ENCODE measurements at places on chromosomes 7 and 10. TPM values are rescaled to one million over a fixed set of nuclear protein-coding genes. Genes with fewer than 3 reads are reported as not detected.

DNA sequence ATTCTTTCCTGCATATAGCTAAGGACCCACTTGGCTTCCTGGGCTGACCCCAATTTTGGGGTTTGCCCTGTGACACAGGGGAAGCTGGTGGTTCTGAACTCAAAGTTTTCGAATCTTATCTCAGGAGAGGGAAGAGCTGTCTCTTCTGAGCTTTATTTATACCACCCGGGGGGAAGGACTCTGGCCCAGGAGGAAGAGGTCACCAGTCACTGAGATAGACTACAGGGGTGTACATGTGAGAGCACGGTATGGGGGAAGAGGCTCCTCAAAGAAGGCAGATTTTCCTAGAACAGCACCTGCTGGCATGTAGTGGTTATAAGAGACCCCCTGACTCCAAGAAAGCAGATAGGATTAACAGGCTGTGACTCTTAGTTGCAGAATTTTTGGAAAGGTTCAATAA lies 101.8 kb upstream of the ELMO1 start:
- no peak for DNase-seq

GRCh38 chr10:24440817-24441797 lies 232.2 kb downstream of the KIAA1217 start:
- DNase-seq = no peak

GRCh38 chr10:10797513-10797912 lies 220.2 kb upstream of the CELF2 start:
- no peak for DNase-seq

- DNase-seq = no peak
Measured at GRCh38 chr7:134902058-134902457, 84.2 kb upstream of the AGBL3 start.

DNA sequence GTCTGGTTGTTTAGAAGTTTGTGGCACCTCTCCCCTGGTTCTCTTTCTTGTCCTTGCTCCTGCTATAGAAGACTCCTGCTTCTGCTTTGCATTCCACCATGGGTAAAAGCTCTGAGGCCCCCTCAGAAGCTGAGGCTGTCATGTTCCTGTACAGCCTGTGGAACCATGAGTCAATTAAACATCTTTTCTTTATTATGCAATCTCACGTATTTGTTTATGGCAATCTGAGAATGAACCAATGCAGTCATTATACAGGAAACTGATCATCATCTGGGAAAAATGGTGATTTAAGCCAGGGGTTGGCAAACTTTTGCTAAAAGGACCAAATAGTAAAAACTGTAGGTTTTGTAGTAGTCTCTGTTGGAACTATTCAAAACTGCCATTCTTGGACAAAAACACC lies 175.4 kb downstream of the CSTF2T start:
- no peak for DNase-seq

DNA sequence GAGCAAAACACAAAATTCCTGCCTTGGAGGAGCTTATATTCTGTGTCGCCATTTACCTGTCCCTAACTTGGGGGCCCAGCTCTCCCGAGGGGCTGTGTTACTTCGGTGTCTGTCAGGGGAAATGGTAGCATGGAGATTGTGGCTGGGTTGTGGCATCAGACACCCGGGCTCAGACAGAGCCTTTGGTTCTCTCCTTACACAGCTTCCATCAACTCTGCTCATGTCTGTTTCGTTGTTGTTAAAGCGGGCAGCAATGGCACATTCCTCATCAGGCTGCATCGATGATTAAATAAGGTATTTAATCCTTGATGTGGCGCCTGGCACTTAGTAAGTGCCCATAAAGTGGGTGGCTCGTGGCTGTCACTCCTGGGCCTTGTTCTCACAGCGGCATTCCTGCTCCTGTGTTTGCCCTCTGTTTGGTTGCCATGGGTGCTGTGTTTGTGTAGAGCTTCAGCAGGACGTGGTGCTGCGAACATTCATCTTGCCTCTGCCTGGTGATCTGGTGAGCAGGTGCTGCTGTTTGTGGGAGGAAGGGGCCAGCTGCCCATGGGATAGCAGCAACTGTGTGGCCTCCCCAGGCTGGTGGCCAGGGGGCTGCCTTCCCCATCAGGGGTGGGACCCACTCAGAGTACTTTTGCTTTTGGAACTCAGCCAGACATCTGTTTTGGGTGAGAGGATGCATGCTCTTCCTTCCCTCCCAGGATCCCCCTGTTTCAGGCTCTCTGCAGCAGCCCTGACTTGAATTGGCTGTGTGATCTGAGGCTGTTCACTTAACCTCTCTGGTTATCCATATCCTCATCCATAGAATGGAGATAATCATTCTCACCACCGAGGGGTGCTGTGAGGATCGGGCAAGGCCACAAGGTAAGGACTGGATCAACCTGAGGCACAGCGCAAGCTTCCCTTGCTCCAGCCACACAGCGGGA lies 207.2 kb upstream of the SVIL start:
- DNase-seq = no peak

GRCh38 chr7:84412161-84412969 lies 217.8 kb upstream of the SEMA3A start:
- no peak for DNase-seq

Gene ANTXRL
- not detected for total RNA-seq

GRCh38 chr7:97835296-97836138 lies 36.7 kb downstream of the ASNS start:
- peak; percentile 6 for DNase-seq

GRCh38 chr10:2935647-2936386 lies 131.5 kb upstream of the PFKP start:
- DNase-seq = no peak

- DNase-seq = no peak
Measured at GRCh38 chr7:80449836-80450235, 62.0 kb downstream of the GNAT3 start.

Gene PNLIPRP1
- not detected for total RNA-seq

GRCh38 chr10:133528845-133529575 lies 1.8 kb downstream of the CYP2E1 start:
- DNase-seq = no peak

Gene ACTR1A
- 64.7 TPM for total RNA-seq

GRCh38 chr7:123844712-123845219 lies at the start of gene HYAL4:
Gene HYAL4, plus strand, starts transcription at chr7:123845169. Its CDS starts 23,105 bp downstream, at chr7:123868274.
- DNase-seq = no peak

GRCh38 chr10:62147425-62147824 lies 121.2 kb downstream of the RTKN2 start:
- no peak for DNase-seq

Gene CDK14
- 78.5 TPM for total RNA-seq

DNA sequence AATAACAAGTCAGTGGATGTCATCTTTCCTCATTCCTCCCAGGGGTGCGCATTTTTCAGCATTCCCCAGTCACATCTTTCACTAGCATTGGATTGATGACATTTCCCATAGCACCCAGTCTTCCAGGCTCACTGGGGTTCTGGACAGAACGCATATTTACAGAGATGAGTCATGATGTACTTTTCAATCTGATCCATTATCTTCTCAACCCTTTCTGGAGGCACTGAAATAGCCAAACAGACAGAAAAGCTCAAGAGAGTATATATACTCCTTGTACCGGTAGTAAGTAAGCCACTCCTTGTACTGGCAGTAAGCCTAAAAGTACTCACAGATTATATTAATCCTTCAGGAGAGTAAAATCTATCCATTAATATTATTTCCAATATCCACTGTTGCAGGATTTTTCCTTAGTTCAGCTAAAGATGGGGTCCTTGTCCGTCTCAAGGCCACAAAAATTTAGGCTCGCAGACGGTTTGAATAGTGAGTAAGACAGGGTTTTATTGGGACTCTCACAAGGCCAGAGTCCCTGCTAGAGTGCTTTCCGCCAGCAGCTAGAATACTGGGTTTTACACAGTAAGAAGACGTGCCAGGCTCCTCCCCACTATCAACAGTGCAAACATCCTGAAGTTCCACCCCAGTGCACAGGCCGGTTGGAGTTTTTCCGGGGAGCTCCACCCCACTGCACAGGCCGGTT lies 60.8 kb downstream of the MDH2 start:
- DNase-seq = peak; percentile 37

Gene DKK1
- 4.6 TPM for total RNA-seq

Gene ZNF775
- total RNA-seq = 5.1 TPM

DNA sequence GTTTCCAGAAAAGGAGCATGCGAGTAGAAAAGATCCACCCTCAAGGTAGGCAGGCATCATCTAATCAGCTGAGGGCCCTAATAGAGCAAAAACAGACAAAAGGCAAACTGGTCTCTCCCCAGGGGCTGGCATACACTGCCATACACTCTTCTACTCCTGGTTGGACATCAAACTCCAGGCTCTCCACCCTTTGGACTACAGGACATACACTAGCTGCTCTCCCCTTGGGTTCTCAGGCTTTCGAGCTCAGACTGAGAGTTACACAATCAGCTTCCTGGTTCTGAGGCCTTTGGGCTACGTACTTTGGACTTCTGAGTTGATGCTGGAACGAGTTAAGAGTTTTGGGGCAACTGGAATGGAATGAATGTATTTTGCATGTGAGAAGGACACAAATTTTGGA lies 50.9 kb upstream of the TM9SF3 start:
- DNase-seq = no peak

DNA sequence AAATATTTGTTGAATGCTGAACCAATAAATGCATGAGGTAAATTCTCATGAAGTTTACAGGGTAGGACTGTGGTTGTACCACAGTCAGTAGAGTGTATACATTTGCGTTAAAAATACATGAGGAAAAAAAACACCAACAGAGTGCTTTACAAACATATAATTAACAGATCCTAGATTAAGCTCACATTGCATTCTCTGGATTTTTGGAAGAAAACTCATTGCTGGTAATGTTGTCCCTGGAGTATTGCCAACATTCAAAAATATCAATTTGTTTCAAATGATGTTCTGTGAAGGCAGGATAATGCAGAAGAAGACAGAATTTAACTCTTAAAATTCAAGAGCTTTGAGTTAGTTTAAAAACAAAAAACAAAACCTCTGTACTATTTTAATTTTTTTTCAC lies 95.5 kb downstream of the MBL2 start:
- no peak for DNase-seq

- no peak for DNase-seq
Measured at GRCh38 chr10:89037096-89037495, 46.5 kb downstream of the FAS start.

Gene MEOX2
- 43.1 TPM for total RNA-seq

Gene TAS2R60
- total RNA-seq = 0.42 TPM

GRCh38 chr7:141430455-141431139 lies 120.6 kb upstream of the AGK start:
- DNase-seq = no peak

DNA sequence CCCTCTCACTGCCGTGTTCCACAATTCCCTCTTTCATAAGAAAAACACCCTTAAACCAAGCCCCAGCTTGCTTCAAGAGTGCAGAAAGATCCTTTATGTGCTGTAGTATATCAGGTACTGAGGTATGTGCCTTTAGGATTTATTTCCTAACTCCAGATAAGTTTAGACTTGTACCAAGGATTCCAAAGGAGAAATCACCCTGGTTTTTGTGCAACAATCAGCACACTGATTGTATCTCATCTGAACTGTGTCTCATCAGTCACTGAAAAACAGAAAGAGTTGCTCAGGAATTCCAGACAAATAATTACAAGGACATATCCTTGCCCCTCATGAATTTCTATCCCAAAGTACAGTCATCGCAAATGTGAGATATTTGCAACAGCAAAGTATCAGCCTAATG lies 77.2 kb upstream of the PTPRZ1 start:
- no peak for DNase-seq

GRCh38 chr7:105682341-105683060 lies 101.2 kb upstream of the EFCAB10 start:
- no peak for DNase-seq

GRCh38 chr10:69863580-69863979 lies 61.9 kb downstream of the COL13A1 start:
- DNase-seq = no peak

DNA sequence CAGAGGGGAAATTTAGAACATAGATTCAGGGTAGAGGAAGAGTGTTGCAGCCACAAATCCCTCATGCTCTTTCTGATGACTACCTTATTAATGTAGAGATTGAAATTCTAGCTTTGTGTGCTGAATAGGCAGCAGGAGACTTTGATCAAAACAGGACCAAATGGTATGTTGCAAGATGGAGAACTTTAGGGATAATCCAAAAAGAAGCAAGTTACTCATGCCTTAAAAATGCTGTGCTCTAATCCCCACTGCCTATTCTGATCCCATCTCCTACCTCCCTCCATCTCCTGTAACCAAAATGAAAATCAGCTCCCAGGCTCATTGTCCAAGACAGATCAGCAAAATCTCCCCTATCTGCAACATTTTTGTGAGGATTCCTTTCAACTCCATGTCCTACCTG lies 31.3 kb downstream of the CH25H start:
- DNase-seq = no peak

DNA sequence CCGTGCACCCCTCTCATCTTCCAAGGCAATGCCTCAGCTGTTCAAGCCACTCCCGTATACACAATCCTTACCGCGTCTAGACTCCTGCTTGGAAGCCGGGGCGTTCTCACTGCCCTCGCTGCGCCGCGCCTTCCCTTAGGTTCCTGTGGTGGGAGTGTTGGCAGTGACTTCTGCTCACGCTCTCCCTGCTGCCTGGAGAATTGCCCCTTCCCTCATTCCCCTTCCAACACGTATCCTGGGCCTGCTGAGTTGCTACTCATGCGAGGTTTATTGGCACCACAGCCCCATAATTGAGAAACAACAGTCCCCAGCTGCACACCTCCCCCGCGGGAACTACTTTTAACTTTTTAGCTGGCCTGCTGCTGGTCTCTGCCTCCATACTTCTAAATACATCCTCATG lies 31.9 kb downstream of the RBM17 start:
- DNase-seq = no peak

Gene PSPH
- 19.9 TPM for total RNA-seq

DNA sequence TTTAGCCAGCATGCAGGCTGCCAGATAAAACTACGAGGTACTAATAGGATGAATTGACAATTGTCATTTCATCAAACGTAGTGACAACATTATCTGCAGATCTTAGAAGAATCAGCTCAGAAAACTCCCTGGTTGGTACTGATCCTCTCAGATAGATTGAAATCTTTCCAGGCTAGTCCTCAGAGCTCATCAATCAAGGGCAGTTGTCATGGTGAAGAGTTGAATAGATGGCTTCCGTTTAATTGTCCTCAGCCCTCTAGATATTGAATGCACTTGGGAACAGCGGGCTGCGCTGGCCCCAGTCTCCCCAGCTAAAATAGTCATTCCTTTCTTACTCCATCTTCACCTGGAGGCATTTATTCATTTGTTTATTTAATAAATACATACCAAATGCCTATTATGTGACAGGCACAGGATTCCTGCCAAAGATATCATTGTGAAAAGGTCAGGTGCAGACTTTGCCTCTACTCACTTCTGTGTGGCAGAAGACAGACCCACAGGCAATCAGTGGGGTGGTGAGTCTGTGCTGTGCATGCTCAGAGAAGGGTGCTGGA lies 1081.6 kb downstream of the TYW1 start:
- no peak for DNase-seq

DNA sequence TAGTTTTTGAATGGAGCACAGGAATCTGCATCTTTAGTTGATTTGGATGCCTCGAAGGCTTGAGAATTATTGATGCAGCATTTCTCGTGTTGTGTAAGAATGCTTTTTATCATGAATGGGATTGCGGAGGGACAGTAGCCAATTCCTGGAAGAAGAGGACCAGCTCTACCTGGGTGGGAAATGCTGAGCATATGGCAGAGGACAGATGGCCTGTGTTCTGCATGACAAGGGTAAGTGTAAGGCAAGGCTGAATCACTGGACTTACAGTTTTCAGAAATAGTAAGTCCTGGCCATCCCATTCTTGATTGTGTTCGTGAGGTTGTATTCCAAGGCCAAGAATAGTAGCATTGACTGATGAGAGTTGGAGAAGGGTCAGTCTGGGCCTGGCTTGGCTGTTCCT lies 15.9 kb downstream of the RP9 start:
- DNase-seq = no peak

Gene OR2A12
- not detected for total RNA-seq

Gene HOXA3
- total RNA-seq = 9.0 TPM

All from urinary bladder (tissue), 4 donors.